Right renal pelvis (tissue), 4 donors: ENCODE measurements at places on chromosomes 7 and 10. TPM values are rescaled to one million over a fixed set of nuclear protein-coding genes. Genes with fewer than 3 reads are reported as not detected.

The SEC31B gene
- polyA plus RNA-seq = 13.0 TPM

GRCh38 chr7:33893377-33893776 lies 12.0 kb upstream of the BMPER start:
- no peak for DNase-seq

DNA sequence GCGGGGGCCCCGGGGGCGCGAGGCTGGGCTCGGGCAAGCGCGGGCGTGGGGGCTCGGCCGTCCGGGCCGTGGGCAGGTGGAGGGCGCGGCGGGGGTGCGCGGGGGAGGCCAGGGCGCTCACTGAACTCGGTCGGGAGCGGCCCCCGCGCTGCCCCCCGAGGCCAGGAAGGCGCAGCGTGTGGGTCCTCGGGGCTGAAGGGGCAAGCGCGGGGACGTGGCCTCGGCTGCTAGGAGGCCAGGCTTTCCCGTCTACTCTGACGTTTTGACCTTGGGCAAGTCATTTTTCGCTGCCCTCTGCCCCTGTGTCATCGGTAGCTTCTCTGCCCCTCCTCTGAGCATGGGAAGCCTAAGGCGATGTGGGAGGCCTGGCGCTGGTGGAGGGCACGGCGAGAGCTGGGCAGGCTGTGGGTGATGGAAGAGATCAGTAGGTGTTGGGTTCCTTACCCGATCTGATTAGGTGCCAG lies 441 bp downstream of the FBH1 start:
- DNase-seq = no peak

GRCh38 chr10:29608476-29609301 lies 26.1 kb downstream of the SVIL start:
- no peak for DNase-seq
